Motor neuron (in vitro differentiated cells): ENCODE measurements at places on chromosomes 6 and 20. TPM values are rescaled to one million over a fixed set of nuclear protein-coding genes. Genes with fewer than 3 reads are reported as not detected.

The WDR27 gene
- 44.2 and 46.6 TPM in 2 replicates for total RNA-seq

The CCND3 gene
- total RNA-seq, result 10.3 and 11.4 TPM in 2 replicates

The GMEB2 gene
- total RNA-seq, result 9.0 and 9.2 TPM in 2 replicates

The SLC32A1 gene
- total RNA-seq, result 0.14 and 0.41 TPM in 2 replicates

GRCh38 chr6:4352731-4353130 lies 217.4 kb upstream of the ECI2 start:
- ATAC-seq, result no peak

GRCh38 chr6:142716097-142716496 lies 228.9 kb downstream of the HIVEP2 start:
- ATAC-seq, result no peak
